Aorta (tissue), 5 donors: ENCODE measurements at places on chromosomes 13 and 19. TPM values are rescaled to one million over a fixed set of nuclear protein-coding genes. Genes with fewer than 3 reads are reported as not detected.

KRTDAP gene
- not detected for polyA plus RNA-seq

FLT3LG gene
- polyA plus RNA-seq, result 36.0 TPM

GMIP gene
- 5.9 TPM for polyA plus RNA-seq

RNF17 gene
- polyA plus RNA-seq, result not detected

RPS28 gene
- polyA plus RNA-seq, result 553 TPM

TNFSF9 gene
- not detected for polyA plus RNA-seq

GDF15 gene
- polyA plus RNA-seq, result 2.8 TPM

ATP8B3 gene
- polyA plus RNA-seq, result 0.38 TPM

GAPDHS gene
- not detected for polyA plus RNA-seq

LIM2 gene
- not detected for polyA plus RNA-seq

NOTCH3 gene
- 160 TPM for polyA plus RNA-seq

MCEMP1 gene
- polyA plus RNA-seq, result 8.3 TPM

- H3K4me1 ChIP-seq, result no peaks in the 10 kb centered on the region
- H3K27ac ChIP-seq, result no peak overlapping the region
- no peaks in the 10 kb centered on the region for H3K36me3 ChIP-seq
- DNase-seq, result peak; percentile 48
- H3K27me3 ChIP-seq, result no peaks in the 10 kb centered on the region
- no peak overlapping the region for H3K4me3 ChIP-seq
These were observed 6.9 kb upstream of the CEACAM5 start for GRCh38 chr19:41701401-41702075.

- no peak overlapping the region for H3K27ac ChIP-seq
- no peak overlapping the region for H3K4me3 ChIP-seq
- DNase-seq, result no peak
- no peaks in the 10 kb centered on the region for H3K4me1 ChIP-seq
These were observed 9.4 kb downstream of the ITPKC start for GRCh38 chr19:40726279-40726678.

DNA sequence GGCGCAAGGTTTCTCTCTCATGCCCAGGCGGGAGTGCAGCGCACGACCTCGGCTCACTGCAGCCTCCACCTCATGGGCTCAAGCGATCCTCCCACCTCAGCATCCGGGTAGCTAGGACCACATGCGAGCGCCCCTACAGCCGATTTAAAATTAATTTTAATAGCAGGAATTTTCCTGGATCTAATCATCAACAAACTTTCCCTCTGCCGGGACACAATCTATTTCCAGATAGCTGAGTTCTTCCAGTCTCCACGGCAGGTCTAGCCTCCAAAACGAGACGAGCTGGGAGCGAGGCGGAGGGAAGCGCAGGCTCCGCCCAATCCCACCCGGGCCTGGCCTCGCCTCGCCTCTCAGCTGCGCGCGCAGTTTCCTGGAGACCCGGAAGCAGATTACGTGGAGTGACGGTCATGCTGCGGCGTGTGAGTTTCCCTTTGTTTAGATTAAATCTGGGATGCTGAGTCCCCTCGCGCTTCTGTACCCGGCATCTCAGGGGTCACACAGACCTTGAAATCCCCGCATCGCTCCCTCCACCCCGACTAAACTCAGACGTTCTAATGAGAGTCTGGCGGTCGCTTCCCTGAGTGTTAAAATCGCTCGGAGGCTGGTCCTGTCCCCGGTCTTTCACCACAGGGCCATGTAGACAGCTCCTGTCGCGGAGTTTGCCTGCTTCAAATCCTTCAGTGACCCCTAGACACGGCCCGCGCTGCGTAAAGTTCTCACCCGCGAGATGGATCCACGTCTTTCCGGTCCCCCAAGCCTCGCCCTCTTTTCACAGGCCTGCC lies at the start of gene ZNF880:
Gene ZNF880 (plus strand): TSS at position 365 of the 782 bp plus-strand sequence. CDS start 43 bp downstream, at position 408.
- DNase-seq, result peak; percentile 96
- H3K36me3 ChIP-seq, result peaks cover 7% of the 10 kb centered on the region
- H3K27me3 ChIP-seq, result no peaks in the 10 kb centered on the region
- H3K27ac ChIP-seq, result peak within 1 kb of the TSS; percentile 64
- peak within 1 kb of the TSS; percentile 56 for H3K4me3 ChIP-seq

DNA sequence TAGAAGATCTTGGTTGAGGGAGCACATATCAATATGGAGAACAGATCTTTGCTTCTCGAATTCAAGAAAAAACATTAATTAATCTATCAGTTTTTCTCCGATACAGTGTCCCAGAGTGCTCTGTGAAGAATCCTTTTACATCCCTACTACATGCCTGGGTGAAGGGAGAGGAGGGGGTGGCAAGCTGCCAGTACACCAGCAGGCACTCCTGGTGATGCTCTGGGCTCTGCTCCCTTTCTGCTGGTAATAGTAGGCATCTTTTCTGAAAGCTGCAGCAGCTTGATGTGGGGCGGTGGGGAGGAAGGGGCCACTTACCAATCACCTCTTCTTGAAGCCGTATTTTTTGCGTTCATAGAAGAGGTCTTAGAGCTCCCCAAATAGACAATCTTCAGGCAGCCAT lies 30.7 kb downstream of the PBX4 start:
- H3K4me3 ChIP-seq, result no peak overlapping the region
- H3K27ac ChIP-seq, result no peak overlapping the region
- H3K27me3 ChIP-seq, result no peaks in the 10 kb centered on the region
- no peaks in the 10 kb centered on the region for H3K36me3 ChIP-seq

GRCh38 chr19:13959141-13959961 lies 7.0 kb downstream of the DCAF15 start:
- H3K27ac ChIP-seq, result no peak overlapping the region
- peak; percentile 75 for DNase-seq
- no peaks in the 10 kb centered on the region for H3K27me3 ChIP-seq
- no peaks in the 10 kb centered on the region for H3K4me1 ChIP-seq
- no peaks in the 10 kb centered on the region for H3K36me3 ChIP-seq
- no peak overlapping the region for H3K4me3 ChIP-seq

GRCh38 chr13:60363288-60363687 lies 33.7 kb upstream of the TDRD3 start:
- no peaks in the 10 kb centered on the region for H3K27me3 ChIP-seq
- no peak overlapping the region for H3K27ac ChIP-seq
- no peak overlapping the region for H3K4me3 ChIP-seq
- H3K36me3 ChIP-seq, result no peaks in the 10 kb centered on the region

GRCh38 chr19:45321848-45322247 lies 827 bp downstream of the CKM start:
- no peak overlapping the region for H3K27ac ChIP-seq
- no peaks in the 10 kb centered on the region for H3K27me3 ChIP-seq
- no peak overlapping the region for H3K4me3 ChIP-seq
- H3K36me3 ChIP-seq, result no peaks in the 10 kb centered on the region

DNA sequence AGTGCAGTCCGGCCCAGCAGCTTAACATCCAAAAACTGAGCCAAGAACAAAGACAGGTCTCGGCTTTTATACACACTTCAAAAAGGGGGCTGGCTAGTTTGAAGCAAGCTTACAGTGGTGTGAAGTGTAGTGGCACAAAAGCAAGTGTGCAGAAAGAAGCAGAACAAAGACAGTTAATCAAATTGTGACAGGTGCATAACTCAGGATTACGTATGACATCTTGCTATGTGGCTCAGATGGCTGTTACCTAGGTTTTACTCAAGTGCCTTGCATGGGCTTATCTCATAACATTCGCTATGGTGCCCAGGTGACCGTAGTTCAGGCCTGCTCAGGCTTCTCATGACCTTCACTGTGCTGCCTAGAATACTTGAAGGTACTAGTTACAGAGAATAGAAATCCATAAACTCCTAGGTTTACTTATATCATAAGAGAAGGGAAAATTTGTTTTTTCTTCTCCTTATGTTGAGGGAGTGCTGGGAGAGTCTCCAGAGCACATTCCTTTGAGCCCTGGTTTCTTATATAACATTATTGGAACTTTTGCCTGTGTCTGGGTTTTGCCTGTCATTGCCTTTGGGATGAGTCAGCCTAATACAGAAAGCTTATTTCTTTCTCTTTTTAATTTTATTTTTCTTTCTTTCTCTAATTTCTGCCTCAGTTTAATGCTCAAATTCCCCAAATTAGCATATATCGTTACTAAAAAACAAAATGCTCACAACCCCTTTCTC lies 1629.1 kb upstream of the PCDH20 start:
- H3K4me1 ChIP-seq, result no peaks in the 10 kb centered on the region
- no peaks in the 10 kb centered on the region for H3K27me3 ChIP-seq
- no peak overlapping the region for H3K4me3 ChIP-seq
- DNase-seq, result no peak

- H3K4me1 ChIP-seq, result no peaks in the 10 kb centered on the region
- DNase-seq, result no peak
- H3K27me3 ChIP-seq, result no peaks in the 10 kb centered on the region
- H3K4me3 ChIP-seq, result no peak overlapping the region
- H3K27ac ChIP-seq, result no peak overlapping the region
- H3K36me3 ChIP-seq, result no peaks in the 10 kb centered on the region
These were observed 7.1 kb upstream of the ACTL9 start for GRCh38 chr19:8705742-8706141.

GRCh38 chr19:11058246-11059030 lies 30.8 kb upstream of the LDLR start:
- H3K27ac ChIP-seq, result no peak overlapping the region
- no peak overlapping the region for H3K4me3 ChIP-seq
- DNase-seq, result no peak
- no peaks in the 10 kb centered on the region for H3K27me3 ChIP-seq
- H3K36me3 ChIP-seq, result no peaks in the 10 kb centered on the region
- no peaks in the 10 kb centered on the region for H3K4me1 ChIP-seq

GRCh38 chr13:28493740-28494503 lies 1.0 kb downstream of the FLT1 start:
- H3K4me3 ChIP-seq, result peak overlapping the region; percentile 33
- no peaks in the 10 kb centered on the region for H3K4me1 ChIP-seq
- peak; percentile 71 for DNase-seq
- H3K36me3 ChIP-seq, result no peaks in the 10 kb centered on the region

- no peak overlapping the region for H3K27ac ChIP-seq
- H3K27me3 ChIP-seq, result no peaks in the 10 kb centered on the region
- H3K36me3 ChIP-seq, result no peaks in the 10 kb centered on the region
- no peak overlapping the region for H3K4me3 ChIP-seq
- H3K4me1 ChIP-seq, result no peaks in the 10 kb centered on the region
- no peak for DNase-seq
These were observed 764.8 kb upstream of the GPC6 start for GRCh38 chr13:92461831-92462230.

- no peak overlapping the region for H3K27ac ChIP-seq
- DNase-seq, result peak; percentile 59
- H3K4me1 ChIP-seq, result no peaks in the 10 kb centered on the region
- no peaks in the 10 kb centered on the region for H3K27me3 ChIP-seq
These were observed 6.5 kb upstream of the HNRNPM start for GRCh38 chr19:8438236-8438635.

GRCh38 chr13:96816874-96817273 lies 177.4 kb downstream of the OXGR1 start:
- no peaks in the 10 kb centered on the region for H3K27me3 ChIP-seq
- H3K36me3 ChIP-seq, result no peaks in the 10 kb centered on the region
- no peak overlapping the region for H3K27ac ChIP-seq
- no peak for DNase-seq
- H3K4me1 ChIP-seq, result peaks cover 20% of the 10 kb centered on the region
- no peak overlapping the region for H3K4me3 ChIP-seq

DNA sequence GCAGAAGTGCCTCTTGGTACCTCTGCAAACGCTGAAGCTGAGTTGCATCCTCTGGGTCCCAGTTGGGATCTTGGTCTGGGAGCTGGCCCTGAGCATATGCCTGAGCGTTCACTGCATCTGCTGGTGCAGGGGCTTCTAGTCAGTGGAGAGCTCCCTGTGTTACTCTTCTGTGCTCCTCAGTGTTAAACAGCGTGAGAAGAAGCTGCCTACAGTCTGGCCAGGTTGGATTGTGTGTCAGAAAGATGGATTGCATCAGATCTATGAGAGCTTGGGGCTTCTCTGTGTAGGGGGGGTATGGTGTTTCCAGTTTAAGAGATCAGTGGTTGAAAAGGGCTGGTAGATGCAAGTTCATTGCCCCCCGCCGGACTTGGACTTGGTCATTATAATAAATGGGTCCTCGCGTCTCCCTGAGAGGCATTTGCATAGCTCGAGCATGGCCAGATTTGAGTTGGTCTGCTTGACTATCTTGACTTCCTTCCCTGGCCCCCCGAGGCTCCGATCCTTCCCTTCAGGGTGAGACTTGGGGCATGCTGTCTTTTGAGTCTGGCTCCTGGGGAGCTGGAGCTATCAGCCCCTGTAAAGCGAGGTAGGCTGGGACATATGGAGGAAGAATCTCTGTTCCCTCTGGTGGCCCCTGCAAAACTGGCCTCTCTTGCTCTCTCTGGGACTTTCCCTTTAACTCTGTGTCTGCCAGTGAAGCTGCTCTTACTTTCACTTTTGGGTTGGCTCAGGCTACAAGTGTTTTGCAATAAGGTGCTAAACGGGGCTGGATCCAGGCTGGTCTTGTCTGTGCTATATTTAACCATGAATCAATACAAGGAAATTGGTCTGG lies 52.9 kb downstream of the OR10H4 start:
- H3K27me3 ChIP-seq, result no peaks in the 10 kb centered on the region
- H3K4me1 ChIP-seq, result no peaks in the 10 kb centered on the region
- H3K36me3 ChIP-seq, result no peaks in the 10 kb centered on the region
- H3K4me3 ChIP-seq, result peak overlapping the region; percentile 45
- DNase-seq, result no peak

DNA sequence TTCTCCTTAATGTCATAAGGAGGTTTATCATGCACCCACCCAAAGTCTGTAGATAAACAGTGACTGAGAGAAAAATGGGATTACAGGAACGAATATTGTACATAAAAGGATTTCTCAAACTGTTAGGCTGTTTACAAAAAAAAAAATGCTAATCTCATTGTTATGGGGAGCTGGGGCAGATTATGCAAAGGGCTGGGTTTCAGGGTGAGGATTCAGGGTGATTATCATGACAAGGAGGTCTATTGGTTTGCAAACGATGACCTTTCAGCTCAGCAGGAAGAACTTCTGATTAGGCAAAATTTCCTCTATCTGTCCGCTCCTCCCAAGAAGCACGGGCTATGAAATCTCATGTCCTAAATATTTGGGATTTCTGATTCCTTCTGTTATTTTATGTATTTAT lies 41.4 kb downstream of the NLRP12 start:
- no peak for DNase-seq
- H3K27me3 ChIP-seq, result no peaks in the 10 kb centered on the region
- no peaks in the 10 kb centered on the region for H3K36me3 ChIP-seq
- H3K27ac ChIP-seq, result no peak overlapping the region

GRCh38 chr13:113869263-113869662 lies 5.4 kb upstream of the GAS6 start:
- no peaks in the 10 kb centered on the region for H3K36me3 ChIP-seq
- H3K4me1 ChIP-seq, result no peaks in the 10 kb centered on the region

GRCh38 chr13:24659239-24659638 lies 21.0 kb upstream of the ATP12A start:
- H3K4me3 ChIP-seq, result no peak overlapping the region
- no peaks in the 10 kb centered on the region for H3K4me1 ChIP-seq
- no peaks in the 10 kb centered on the region for H3K27me3 ChIP-seq
- no peak overlapping the region for H3K27ac ChIP-seq
- H3K36me3 ChIP-seq, result no peaks in the 10 kb centered on the region

DNA sequence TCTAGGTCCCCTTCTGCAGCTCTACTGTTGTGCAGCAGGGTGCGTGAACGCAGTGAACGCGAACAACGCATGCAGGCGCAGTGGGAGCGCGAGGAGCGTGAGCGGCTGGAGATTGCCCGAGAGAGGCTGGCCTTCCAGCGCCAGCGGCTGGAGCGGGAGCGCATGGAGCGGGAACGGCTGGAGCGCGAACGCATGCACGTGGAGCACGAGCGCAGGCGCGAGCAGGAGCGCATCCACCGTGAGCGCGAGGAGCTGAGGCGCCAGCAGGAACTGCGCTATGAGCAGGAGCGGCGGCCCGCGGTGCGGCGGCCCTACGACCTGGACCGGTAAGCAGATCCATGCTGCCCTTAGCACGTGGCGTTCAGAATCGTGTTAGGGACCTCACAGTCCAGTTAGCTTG lies 18.8 kb downstream of the MICOS13 start:
- peaks cover 9% of the 10 kb centered on the region for H3K36me3 ChIP-seq
- H3K4me1 ChIP-seq, result no peaks in the 10 kb centered on the region
- no peak for DNase-seq
- H3K4me3 ChIP-seq, result no peak overlapping the region
- H3K27me3 ChIP-seq, result no peaks in the 10 kb centered on the region
